KG1 (cell line): ENCODE measurements at places on chromosomes 5 and 9.

DNA sequence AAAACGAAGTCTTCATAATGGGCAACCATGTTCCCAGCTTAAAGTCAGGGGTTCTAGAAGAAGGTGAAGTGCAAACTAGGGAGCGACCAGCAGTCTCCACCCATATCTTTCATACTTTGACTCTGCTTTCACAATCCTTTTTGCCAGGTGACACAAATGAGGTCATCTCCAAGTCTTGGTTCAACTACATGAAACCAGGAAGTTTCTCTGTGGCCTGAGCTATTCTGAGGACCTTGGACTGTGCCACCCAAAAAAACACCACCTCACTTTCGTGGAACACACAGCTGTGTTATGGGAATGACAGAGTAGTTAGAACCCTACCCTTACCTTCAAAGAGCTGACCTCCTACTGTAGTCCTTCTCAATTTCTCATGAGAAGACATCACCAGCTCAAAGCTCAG is 309.2 kb downstream of the AGTPBP1 start:
- DNase-seq = no peak

GRCh38 chr5:83834306-83834705 is 113.7 kb upstream of the HAPLN1 start:
- no peak for DNase-seq

DNA sequence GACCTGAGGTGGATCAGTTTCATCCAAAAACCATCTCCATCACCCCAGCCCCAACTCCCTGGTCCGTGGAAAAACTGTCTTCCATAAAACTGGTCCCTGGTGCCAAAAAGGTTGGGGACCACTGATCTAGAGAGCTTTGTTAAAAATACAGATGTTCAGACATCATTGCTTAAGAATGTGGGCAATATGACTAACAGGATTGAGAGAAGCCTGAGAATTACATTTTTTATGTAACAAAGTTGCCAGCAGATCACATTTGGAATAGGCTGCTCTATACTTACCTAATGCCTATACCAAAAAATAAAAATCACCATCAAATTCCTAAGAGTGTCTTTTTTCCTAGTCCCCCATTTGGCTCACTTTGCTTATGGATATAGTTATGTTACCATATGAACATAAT is 143.3 kb downstream of the RAPGEF6 start:
- DNase-seq = no peak

- no peak for DNase-seq
These were observed 81.5 kb upstream of the PTCH1 start for GRCh38 chr9:95598236-95598635.

- no peak for DNase-seq
These were observed 62.7 kb upstream of the ANGPTL2 start for GRCh38 chr9:127185181-127185580.

DNA sequence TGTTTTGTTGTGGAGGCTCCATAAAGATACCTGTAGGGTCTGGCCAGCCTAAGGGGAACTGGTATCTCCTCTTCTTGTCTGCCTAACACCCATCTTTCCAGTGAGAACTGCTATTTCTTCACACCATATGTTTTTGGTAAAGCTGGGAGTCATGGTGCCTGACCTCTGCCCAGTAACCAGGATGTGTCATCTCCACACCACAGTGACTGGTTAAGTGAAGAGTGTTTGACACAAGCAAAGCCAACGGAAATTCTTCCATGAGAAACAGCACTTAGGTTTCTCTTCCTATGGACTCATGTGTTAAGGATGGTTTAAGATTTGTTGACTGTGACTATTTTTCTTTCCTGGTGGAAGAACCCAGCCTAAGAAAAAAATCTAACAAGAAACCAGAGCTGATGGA is 111.5 kb downstream of the HTR4 start:
- DNase-seq = no peak

DNA sequence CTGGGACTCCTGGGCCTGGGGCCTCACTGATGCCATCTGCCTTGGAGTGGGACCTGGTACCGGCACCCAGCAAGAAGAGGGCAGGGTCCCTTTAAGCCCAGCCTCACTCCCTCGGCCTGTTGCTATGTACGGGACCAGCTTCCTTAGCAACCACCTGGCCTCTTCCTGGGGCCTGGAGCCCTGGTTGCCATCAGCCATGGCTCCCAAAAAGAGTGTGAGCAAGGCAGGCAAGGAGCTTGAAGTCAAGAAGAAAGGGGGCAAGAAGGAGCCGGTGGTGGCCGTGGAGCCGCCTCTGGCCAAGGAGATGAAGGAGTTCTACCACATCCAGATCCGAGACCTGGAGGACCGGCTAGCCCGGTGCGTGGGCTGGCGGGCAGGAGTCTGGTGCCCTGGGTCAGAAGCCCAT is at the start of gene CFAP157:
CFAP157 (plus strand) TSS at position 153 of the 406 bp plus-strand sequence; CDS start at position 197, 44 bp downstream.
- DNase-seq = no peak

- DNase-seq = no peak
These were observed 48.2 kb downstream of the OXCT1 start for GRCh38 chr5:41822036-41822435.

DNA sequence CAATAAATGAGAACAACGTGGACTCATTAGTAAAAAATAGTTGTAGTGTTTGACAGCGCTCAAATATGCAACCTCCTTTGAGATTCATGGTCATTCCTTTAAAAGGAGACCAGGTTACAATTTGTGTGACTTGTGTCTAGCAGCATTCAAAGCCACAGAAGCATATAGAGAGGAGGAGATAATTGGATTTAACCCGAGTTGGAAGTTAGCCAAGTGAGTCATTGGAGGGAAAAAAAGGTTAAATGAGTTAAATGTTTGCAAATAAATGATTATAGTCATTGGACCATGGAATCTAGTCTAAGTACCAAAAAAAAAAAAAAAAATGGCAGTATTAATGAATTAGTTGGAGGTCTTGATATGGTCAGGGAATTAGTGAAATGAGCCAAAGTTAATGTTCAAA is 90.9 kb downstream of the ITGA1 start:
- DNase-seq = no peak

DNA sequence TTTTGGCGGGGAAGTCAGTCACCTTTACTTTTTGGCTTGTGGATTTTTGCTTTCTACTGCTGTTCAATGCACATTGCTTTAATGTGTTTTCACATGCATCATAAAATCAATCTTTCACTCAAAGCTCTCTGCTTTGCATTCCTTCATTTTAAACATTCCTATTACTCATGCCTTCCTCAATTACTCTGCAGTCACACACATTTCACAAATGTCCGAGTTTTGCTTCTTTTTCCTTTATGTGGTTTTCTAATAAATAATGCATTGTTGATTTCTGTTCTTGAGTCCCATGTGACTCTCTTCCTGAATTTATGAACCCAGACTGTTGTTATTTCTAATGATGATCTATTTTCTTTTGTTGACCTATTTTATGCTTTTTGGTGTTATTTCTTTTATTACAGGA is 82.3 kb upstream of the EPB41L4B start:
- no peak for DNase-seq
